ENCODE measurements at places on chromosomes 4 and X.

DNA sequence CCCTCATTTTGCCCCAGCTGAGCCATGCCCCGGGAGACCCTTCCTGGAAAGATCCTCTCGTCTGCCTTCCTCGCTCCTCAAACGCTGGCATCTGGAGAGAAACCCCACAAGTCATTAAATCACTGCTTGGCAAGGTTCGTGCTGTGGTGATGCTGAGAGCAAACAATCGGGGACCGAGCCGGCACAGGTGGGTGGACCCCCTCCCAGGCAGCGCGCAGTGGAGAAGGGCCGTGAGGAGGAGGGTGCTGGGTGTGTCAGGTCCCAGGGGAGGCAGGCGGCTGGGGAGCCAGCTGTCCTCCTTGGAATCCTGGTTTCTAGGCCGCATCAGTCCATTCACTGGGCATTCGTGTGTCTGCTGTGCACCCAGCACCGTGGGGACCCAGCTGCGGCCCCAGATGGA, 64.9 kb upstream of the PSAPL1 start:
- DNase-seq, result no peak

- no peak for DNase-seq
These were observed 18.3 kb upstream of the MSL3 start for GRCh38 chrX:11739776-11740175.

DNA sequence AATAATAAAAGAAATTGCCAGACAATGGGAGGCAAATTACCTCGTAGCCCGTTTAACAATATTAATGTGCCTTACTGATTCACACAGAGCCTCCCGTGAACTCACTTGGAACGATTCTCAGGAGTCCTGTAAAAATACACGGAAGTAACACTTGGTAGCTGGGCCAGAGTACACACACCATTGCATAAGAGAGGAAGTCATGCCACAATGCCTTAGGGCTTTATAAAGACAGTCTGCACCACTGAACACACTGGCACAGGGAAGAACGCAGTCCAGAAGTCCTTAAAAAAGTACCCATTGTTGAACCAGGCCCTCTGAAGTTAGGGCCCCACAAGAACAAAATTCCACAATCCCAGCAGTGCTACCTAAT, 15.1 kb downstream of the SLC2A9 start:
- DNase-seq, result peak; percentile 90

- no peak for DNase-seq
These were observed 69.6 kb upstream of the MTNR1A start for GRCh38 chr4:186624951-186625350.

DNA sequence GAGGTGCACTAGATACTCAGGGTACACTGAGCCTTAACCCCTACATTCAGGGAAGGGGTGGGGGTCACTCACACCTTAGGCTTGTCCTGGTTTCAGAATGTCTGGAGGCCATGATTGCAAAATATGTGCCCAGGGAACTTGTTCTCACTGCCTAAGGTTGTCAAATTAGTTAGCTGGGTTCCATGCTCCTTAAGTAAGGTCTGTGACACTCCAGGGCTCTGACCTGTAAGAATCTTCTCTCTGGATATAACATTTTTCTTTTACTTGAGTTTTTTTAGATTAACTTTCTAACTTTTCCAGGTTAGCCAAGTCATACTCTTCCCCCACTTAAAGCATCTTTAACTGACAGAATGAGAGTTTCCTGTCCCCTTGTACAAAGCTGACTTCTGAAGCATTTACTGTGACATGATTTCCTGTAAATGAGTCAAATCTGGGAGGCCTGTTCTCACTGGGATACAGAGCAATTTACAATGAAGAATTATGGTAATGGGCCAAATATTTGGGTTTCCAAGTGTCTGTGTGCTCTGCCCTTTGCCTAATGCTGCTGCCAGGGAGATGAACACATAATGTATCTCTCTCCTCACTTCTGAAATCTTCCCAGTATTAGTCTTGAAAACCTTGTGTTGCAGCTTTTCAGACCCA, 101.7 kb downstream of the GATB start:
- DNase-seq, result no peak

- no peak for DNase-seq
These were observed 61.5 kb downstream of the ABLIM2 start for GRCh38 chr4:8097141-8097541.

DNA sequence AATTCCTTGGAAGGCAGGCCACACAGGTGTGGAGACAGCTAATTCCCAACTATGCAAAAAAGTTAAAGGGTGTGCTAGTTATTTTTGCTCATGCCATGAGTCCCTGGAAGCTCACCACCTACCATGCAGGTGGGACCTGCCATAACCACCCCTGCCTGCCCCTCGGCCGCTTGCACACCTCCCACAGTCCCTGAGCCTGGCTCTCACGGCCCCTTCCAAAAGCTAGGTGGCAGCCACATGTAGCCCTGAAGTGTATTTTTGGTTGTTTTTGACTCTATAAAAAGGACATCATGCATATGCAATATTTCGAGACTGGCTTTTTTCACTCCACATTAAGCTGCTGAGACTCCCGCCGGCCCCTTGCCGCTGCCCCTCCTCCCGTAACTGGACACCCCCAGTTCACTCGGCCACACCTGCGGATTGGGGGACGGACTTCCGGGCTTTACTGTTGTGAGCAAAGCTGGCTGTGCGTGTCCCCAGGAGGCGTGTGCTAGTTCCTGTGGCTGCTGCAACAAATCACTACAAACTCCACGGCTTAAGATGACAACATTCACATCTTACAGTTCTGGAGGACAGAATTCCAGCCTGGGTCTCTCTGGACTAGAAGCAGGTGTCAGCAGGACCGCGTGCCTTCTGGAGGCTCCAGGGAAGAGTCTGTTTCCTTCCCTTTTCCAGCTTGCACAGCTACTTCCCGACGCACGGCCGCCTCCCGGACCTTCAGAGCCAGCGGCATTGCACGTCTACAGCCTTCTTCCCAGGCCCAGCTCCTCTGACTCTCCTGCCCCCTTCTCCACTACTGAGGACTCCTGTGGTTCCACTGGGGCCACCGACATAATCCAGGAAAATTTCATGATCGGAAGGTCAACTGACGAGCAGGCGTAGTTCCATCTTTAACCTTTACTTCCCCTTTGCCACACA, 24.8 kb downstream of the ZFYVE28 start:
- DNase-seq, result no peak

DNA sequence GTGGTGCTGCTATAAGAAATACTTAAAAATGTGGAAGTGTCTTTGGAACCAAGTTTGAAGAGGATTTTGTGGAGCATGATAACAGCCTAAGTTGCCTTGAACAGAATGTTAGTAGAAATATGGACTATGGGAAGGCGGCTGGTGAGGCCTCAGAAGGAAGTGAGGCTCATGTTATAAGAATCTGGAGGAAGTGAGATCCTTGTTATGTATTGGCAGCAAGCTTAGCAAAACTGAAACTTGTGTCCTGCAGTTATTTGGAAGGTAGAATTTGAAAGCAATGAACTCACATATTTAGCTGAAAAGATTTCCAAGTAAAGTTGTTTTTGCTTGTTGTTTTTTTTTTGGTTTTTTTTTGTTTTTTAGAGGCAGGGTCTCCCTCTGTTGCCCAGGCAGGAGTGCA, 13.6 kb upstream of the MED14 start:
- DNase-seq, result peak; percentile 58

- no peak for DNase-seq
These were observed 123.3 kb downstream of the KDM6A start for GRCh38 chrX:44996277-44996676.

DNA sequence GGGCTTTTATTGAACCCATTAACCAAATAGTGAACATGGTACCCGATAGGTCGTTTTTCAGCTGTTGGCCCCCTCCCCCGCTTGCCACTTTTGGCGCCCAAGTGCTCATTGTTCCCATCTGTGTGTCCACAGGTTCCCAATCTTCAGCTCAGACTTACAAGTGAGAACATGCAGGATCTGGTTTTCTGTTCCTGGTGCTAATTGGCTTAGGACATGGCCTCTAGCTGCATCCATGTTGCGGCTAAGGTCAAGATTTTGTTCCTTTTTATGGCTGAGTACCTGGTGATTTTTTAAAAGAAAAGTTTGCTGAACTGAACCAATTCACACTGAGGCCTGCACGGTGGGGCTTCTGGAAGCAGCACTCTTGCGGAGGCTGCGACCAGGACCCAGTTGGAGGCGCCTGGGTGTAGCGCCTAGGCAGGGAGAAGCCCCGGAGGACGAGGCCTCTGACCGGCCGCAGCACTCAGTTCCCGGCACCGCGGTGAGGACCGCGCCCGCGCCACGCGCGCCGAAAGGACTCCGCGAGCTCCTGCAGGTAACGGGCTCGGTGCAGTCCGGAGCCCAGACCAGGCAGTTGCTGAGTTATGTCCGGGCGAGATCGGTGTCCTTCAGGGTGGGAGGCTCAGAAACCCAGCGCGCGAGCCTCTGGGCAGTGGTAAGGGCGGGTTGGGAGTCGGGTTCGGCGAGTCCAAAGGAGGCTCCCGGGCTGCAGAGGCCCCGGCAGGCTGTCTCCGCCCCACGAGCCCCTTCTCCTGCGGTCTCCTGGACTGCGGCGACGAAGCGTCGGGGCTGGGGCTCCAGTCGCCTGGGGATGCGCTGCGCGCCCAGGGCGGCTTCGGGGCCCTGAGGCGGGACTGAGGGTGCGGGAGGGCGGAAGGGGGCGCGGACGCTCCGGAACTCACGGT, 15.8 kb upstream of the SLC25A4 start:
- DNase-seq, result no peak

GRCh38 chr4:77473509-77473908, 132.1 kb upstream of the CXCL13 start:
- DNase-seq, result no peak

DNA sequence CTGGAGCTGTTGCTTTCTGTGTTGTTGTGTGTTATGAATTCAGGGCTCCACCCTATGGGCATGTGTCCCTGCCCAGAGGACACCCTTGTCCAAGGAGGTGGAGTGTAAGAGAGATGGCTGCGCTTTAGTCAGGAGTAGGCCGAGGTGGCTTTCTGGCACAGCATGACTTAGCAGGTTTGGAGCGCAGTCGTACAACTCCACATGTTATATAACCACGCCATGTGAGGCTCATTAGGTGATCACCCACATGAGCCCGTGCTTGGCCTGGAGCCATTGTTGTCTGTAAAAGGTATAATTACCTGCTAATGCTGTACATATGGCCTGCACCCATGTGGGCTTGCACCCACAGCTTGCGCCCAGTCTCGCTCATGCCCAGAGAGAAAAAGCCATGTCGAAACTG, 15.8 kb upstream of the ANAPC4 start:
- no peak for DNase-seq

DNA sequence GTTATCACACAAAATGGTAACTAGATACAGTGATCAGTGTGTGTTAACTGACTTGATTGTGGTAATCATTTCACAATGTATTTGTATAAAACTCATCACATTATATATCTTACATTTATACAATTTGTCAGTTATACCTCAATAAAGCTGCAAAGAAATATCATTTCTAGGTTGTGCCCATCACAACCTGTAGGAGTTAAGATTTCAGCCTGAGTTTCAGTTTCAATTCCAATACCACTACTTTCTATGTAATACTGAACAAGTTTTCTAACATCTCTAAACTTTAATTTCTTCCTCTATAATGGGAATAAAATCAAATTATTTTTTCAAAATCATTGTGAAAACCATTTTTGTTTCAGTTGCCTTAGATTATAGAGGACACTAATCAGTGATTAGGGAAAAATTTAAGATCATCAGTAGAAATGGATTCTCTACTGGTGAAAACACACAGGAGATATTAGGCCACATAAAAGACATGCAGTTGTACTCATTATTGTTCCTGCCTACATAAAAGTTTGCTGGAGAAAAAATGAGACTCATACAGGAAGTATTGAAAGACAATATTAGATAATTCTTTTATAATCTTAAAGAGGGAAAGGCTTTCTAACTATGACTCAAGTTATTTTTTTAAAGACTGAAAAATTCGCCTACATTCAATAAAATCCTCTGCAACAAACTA, 18.4 kb upstream of the TBC1D1 start:
- no peak for DNase-seq

DNA sequence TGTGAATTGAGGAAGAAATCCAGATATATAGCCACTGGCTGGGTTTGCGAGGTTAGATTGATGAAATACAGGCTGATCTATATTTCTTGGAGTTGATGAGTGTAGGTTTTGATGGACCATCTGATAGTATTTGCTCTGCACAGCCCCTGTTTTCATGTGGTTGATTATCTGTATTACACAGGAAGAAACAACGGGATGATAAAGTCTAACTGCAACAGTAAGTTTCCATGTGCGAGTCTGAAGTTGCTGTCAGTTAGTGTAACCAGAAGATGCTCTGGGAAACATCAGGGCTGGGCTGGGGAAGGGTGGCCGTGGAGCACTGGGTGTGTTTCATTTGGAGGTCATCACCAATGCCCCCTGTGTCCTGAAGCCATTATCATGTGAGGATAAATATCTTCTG, 148.4 kb upstream of the SFRP2 start:
- DNase-seq, result no peak

DNA sequence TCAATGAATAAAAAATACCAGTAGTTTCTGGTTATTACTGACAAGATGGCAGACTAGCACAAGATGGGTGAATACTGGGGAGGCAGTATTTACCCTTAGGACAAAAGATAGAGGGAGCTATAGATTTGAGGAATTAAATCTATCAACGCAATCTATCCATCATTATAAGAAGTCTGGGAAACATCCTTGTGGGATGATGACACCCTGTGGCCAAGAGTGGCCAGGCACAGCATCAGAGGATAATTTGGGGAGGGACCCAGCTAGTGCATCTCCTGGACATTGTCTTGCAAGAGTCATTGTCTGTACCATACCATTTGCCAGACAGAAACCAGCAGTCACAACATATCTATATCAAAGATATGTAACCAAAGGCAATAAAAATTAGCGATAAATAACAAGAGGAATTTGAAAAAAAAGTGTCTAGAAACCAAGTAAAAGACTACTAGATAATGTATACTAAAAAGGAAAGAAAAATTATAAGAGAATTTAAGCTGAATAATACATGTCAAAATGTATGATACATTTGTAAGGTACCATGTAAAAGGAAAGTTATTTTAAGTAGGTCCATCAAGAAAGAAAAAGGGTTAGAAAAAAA, 22.9 kb downstream of the KCTD8 start:
- DNase-seq, result no peak

DNA sequence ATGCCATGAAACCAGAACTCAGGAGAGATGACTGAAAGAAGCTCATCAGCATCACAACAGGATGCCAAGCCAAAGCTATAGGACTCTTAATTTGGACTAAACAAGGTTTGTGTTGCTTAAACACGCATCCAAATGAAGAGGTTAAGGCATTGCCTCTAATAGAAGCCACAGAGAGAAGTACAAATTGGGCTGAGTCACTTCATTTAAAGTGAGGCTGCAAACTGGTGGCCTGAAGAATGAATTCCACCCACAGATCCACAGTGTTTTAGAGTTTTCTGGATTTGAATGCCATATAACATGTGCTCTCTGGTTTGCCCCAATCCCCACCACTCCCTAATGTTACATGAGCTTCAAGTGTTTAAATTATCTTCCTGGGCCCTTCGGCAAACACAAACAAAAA, 103.5 kb downstream of the FIP1L1 start:
- no peak for DNase-seq

GRCh38 chr4:119139822-119140252, 4.2 kb downstream of the MYOZ2 start:
- DNase-seq, result peak; percentile 18

- no peak for DNase-seq
These were observed 519.3 kb upstream of the NR3C2 start for GRCh38 chr4:148961526-148961925.

All from MV-4-11 (cell line).